ENCODE measurements at places on chromosomes 7 and 10. TPM values are rescaled to one million over a fixed set of nuclear protein-coding genes. Genes with fewer than 3 reads are reported as not detected.

DNA sequence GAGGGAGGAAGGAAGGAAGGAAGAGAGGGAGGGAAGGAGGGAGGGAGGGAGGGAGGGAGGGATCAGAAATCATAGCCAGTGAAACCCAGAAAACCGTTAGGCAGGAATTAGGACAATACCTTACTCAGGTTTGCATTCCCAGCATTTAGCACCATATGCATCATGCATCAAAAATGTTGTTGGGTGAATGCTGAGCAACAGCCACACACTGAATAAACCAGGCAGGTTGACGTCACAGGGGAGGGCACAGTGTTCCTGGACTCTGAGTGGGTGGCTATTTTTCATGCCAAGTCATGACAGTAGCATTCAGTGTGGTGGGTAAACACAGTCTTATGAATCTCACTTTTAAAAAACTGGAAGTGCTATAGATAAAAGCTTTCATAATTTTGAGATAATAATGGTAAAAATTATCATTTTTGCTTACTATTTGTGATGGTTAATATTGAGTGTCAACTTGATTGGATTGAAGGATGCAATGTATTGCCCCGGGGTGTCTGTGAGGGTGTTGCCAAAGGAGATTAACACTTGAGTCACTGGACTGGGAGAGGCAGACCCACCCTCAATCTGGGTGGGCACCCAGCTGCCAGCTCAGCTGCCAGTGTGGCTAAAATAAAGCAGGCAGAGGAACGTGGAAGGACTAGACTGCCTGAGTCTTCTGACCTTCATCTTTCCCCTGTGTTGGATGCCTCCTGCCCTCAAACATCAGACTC lies 199.1 kb upstream of the PRKCQ start:
- no peak for DNase-seq

ANKRD61 gene
- not detected for total RNA-seq

DNA sequence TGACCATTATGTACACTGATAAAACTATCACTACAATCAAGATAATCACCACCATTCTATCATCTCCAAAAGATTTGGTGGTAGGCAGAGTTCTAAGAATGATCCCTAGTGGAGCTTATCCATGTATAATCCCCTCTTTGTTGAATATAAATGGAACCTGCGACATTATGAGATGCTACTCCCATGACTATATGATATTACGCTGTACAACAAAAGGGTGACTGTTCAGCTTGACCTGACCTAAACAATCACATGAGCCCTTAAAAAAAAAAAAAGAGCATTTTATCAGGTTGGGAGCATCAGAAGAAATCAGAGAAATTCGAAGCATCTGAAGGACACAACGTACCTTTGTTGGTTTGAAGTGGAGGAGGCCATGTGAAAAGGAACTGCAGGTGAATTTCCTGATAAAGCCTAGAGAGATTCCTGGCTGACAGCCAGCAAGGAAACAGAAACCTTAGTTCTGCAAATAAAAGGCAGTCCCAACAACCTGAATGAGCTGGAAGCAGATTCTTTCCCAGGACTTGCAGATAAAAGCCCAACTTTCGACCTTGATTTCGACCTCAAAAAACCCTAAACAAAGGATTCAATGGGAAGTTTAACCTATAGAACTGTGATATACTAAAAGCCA lies 270.7 kb downstream of the ADRA2A start:
- DNase-seq: no peak

MOGAT3 gene
- not detected for total RNA-seq

GRCh38 chr10:6756716-6757115 lies 176.6 kb upstream of the PRKCQ start:
- DNase-seq: no peak

PSD gene
- 1.6 TPM for total RNA-seq

DNA sequence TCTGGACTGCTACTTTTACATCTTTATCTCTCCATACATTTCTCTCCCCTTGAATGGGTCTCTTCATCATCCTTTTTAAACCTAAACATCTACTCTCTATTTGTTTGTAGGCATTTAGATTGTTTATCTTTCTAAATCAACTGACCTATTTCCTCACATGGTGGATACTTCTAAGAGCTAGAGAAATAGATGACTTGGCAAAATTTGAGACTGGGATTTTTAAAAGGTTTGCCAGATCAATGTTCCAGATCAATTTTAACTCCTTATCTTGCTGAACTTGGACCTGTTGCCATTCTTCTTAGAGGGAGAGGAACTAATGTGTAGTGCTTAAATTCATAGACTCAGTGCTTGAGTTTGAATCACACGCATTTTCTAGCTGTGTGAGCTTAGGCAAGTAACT lies 144.2 kb upstream of the STEAP4 start:
- DNase-seq: no peak
